Fibroblast of lung (primary cell): ENCODE measurements at places on chromosomes 11 and 22. TPM values are rescaled to one million over a fixed set of nuclear protein-coding genes. Genes with fewer than 3 reads are reported as not detected.

Gene FOLR3
- polyA plus RNA-seq, result 1.4 TPM in 2 replicates

Gene AQP11
- polyA plus RNA-seq, result 1.3 and 1.6 TPM in 2 replicates

Gene CARD18
- polyA plus RNA-seq, result not detected in 2 replicates

Gene FIBIN
- 14.9 and 27.3 TPM in 2 replicates for polyA plus RNA-seq

Gene KCNQ1
- polyA plus RNA-seq, result not detected in 2 replicates

Gene FAT3
- polyA plus RNA-seq, result 1.9 and 3.9 TPM in 2 replicates

Gene NUP160
- 25.5 and 25.9 TPM in 2 replicates for polyA plus RNA-seq

Gene MS4A6A
- polyA plus RNA-seq, result not detected in 2 replicates

Gene RIC3
- not detected in 2 replicates for polyA plus RNA-seq

Gene MRGPRE
- not detected in 2 replicates for polyA plus RNA-seq

Gene FRMD8
- polyA plus RNA-seq, result 13.7 and 15.3 TPM in 2 replicates

Gene OR4A16
- polyA plus RNA-seq, result not detected in 2 replicates

Gene P2RY2
- 0.05 TPM in 1 of 2 replicates, not detected in the other for polyA plus RNA-seq

Gene OR4X2
- not detected in 2 replicates for polyA plus RNA-seq

Gene HEPN1
- polyA plus RNA-seq, result not detected in 2 replicates

Gene ZBTB3
- 6.2 and 6.8 TPM in 2 replicates for polyA plus RNA-seq

Gene SCGB1D2
- not detected in 2 replicates for polyA plus RNA-seq

Gene SAA2
- polyA plus RNA-seq, result not detected in 2 replicates

Gene PRAME
- 0.16 and 0.20 TPM in 2 replicates for polyA plus RNA-seq

Gene HDAC10
- 5.1 and 6.7 TPM in 2 replicates for polyA plus RNA-seq

Gene ST14
- 0.01 TPM in 1 of 2 replicates, not detected in the other for polyA plus RNA-seq

Gene CALCB
- 0.06 TPM in 1 of 2 replicates, not detected in the other for polyA plus RNA-seq

Gene SEPTIN5
- polyA plus RNA-seq, result 10.8 and 14.5 TPM in 2 replicates

Gene PATE4
- not detected in 2 replicates for polyA plus RNA-seq

Gene PPME1
- 38.8 and 44.0 TPM in 2 replicates for polyA plus RNA-seq

Gene INTS4
- polyA plus RNA-seq, result 17.2 and 20.8 TPM in 2 replicates

Gene B4GALNT4
- 1.4 and 3.8 TPM in 2 replicates for polyA plus RNA-seq

Gene CPT1A
- 29.5 and 37.2 TPM in 2 replicates for polyA plus RNA-seq

Gene OR5M3
- polyA plus RNA-seq, result not detected in 2 replicates

Gene RIBC2
- polyA plus RNA-seq, result 1.6 and 2.1 TPM in 2 replicates

Gene EHBP1L1
- 12.4 and 12.8 TPM in 2 replicates for polyA plus RNA-seq

Gene OR11H1
- not detected in 2 replicates for polyA plus RNA-seq

Gene PRRG4
- 0.08 and 0.27 TPM in 2 replicates for polyA plus RNA-seq

Gene ME3
- polyA plus RNA-seq, result 8.8 and 9.6 TPM in 2 replicates
